Lung (tissue), 17 donors: ENCODE measurements at places on chromosomes 7 and 10. TPM values are rescaled to one million over a fixed set of nuclear protein-coding genes. Genes with fewer than 3 reads are reported as not detected.

DNA sequence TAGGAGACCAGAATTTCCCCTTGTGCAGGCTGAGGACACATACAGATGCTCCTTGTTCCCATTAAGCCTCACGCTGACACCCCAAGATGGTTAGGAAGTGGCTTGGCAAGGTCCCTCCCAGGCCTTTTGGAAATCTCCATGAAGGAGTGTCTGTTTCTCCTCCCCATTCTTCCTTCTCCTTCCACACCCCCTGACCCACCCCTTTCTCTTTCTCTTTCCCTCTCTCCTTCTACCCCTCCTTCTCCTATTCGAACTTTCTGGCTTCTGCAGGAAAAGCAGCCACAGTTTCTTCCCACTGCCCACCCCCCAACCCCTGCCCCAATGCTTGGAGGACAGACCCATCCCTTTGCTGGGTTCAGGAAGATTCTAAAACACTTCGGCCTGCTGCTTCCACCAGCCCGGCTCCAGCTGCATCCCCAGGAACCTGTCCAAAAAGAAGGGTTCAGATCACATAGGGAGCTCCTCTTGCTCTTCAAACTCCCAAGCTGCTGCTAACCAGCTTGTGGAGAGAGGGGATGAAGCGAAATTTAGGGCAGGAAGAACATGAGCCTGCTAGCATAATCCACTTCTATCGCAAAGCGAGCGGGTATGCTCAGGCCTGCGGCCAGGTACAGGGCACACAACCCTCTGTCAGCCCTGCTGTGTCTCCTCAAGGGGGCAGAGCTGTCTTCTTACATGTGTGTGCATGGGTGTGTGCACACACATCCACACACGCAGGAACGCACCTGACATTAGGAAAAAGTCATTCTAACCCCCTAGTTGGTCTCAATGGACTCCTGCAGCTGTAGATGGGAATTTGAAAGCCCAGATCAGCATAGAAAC lies 80.4 kb downstream of the PPP1R3C start:
- DNase-seq, result peak; percentile 49
- no peak overlapping the region for H3K27ac ChIP-seq
- H3K4me1 ChIP-seq, result peaks cover 15% of the 10 kb centered on the region
- H3K27me3 ChIP-seq, result no peaks in the 10 kb centered on the region

DNA sequence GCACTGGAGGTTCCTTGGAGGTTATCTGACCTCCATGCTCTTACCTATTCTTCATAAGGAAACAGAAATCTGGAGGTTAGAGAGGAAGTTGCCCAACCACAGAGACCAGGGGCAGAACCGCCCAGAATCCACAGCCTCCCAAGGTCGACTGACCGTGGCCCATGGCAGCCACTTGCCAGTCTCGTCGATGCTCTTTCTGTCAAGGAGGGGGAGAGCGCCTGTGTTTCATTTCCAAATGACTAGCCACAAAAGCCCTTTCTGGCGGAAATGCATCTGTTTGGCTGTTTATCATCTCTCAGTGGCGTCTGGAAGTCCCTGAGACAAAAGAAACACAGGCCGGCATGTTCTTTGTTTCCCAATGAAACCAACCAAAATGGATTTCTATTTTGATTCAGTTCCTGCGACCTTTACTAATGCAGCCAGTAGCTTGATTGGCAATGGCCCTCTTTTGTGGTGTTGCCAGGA lies 2.9 kb downstream of the RAMP3 start:
- no peaks in the 10 kb centered on the region for H3K36me3 ChIP-seq
- no peak overlapping the region for H3K27ac ChIP-seq
- no peak overlapping the region for H3K4me3 ChIP-seq
- no peaks in the 10 kb centered on the region for H3K27me3 ChIP-seq
- no peak for DNase-seq

- H3K4me3 ChIP-seq, result no peak overlapping the region
- no peak overlapping the region for H3K27ac ChIP-seq
- no peaks in the 10 kb centered on the region for H3K36me3 ChIP-seq
- no peak for DNase-seq
- H3K27me3 ChIP-seq, result no peaks in the 10 kb centered on the region
- peaks cover 25% of the 10 kb centered on the region for H3K4me1 ChIP-seq
These were observed 202.4 kb downstream of the CCDC3 start for GRCh38 chr10:12799144-12799543.

DNA sequence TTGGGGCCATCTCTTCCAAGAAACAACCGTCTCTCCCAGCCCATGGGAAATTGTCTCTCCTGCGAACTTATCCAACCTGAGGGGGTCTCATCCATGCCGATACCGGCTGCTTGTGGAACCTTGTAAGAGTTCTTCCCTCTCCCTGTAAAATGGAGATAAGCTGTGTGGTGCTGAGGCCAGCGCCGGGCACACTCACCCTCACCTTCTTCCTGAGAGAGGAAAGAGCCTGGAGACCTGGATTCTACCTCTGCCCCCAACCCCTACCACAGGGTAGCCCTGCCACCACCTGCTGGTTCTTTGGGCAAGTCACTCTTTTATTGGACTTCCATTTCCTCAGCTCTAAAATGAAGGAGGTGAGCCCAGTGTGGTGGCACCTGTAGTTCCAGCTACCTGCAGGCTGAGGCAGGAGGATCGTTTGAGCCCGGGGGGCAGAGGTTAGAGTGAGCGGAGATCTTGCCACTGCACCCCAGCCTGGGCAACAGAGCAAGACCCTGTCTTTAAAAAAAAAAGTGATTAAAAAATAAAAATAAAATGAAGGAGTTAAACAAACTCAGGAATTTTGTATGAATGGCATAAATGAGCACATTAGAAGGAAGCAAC lies 38.4 kb upstream of the PSAP start:
- peaks cover 2% of the 10 kb centered on the region for H3K27me3 ChIP-seq
- H3K4me3 ChIP-seq, result no peak overlapping the region
- peak overlapping the region; percentile 50 for H3K27ac ChIP-seq
- H3K4me1 ChIP-seq, result no peaks in the 10 kb centered on the region
- no peak for DNase-seq

DNA sequence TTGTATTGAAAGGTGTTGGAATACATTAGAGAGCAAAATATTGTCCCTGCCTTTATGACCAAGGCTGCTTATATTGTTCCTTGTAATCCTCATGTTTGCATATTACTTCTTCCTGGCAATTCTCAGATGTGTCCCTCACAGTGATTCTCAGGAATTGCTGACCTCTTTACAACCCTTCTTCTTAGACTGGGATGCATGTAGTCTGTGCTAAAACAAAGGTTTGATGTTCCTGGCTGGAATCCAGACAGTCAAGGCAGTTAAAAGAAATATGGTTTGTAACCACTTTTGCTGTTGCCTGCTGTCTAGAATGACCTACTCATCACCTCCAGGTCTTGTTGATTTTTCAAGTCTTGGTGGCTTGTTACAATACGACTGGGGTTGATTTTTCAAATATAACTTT lies 367.6 kb downstream of the HGF start:
- H3K27me3 ChIP-seq, result no peaks in the 10 kb centered on the region
- no peaks in the 10 kb centered on the region for H3K36me3 ChIP-seq
- no peak for DNase-seq

GRCh38 chr10:132400547-132401151 lies 3.6 kb downstream of the PWWP2B start:
- H3K36me3 ChIP-seq, result no peaks in the 10 kb centered on the region
- H3K27ac ChIP-seq, result peak overlapping the region; percentile 11
- H3K4me1 ChIP-seq, result peaks cover 40% of the 10 kb centered on the region

DNA sequence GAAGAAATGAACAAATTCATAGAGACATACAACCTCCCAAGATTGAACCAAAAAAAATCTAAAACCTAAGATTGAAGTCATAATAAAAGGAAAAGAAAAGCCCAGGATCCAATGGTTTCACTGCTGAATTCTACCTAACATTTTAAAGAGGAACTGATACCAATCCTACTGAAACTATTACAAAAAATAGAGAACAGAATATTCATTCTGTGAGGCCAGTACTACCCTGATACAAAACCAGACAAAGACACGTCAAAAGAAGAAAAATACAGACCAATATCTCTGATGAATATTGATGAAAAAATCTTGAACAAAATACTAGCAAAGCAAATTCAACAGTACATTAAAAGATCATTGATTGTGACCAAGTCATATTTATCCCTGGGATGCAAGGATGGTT lies 128.5 kb upstream of the STEAP1 start:
- no peak for DNase-seq
- no peaks in the 10 kb centered on the region for H3K27me3 ChIP-seq
- H3K4me3 ChIP-seq, result no peak overlapping the region
- H3K36me3 ChIP-seq, result no peaks in the 10 kb centered on the region
- no peak overlapping the region for H3K27ac ChIP-seq

GRCh38 chr10:79346388-79347225 lies 662 bp upstream of the PPIF start:
- H3K27me3 ChIP-seq, result no peaks in the 10 kb centered on the region
- H3K36me3 ChIP-seq, result peaks cover 2% of the 10 kb centered on the region
- no peak overlapping the region for H3K27ac ChIP-seq
- no peaks in the 10 kb centered on the region for H3K4me1 ChIP-seq
- peak; percentile 13 for DNase-seq

DNA sequence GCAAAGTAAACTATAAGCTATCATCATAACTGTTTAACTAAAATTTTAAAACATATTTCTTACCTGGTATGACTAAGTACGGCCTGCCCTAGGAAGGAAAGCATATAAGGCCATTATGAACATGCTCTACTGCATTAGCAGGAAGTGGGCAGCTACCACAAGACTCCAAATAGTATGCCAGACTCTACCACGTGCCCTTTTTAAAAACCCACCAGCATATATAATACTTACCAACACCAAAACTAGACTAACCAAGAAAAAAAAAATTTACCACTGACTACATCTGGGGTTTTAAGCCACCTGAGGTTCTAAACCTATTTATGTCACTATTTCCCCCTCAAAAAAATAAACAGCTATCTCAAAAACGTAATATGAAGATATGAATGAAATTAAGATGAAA lies 30.1 kb downstream of the NUDCD3 start:
- peaks cover 9% of the 10 kb centered on the region for H3K4me1 ChIP-seq
- H3K27me3 ChIP-seq, result no peaks in the 10 kb centered on the region
- no peak overlapping the region for H3K27ac ChIP-seq
- no peak overlapping the region for H3K4me3 ChIP-seq

DNA sequence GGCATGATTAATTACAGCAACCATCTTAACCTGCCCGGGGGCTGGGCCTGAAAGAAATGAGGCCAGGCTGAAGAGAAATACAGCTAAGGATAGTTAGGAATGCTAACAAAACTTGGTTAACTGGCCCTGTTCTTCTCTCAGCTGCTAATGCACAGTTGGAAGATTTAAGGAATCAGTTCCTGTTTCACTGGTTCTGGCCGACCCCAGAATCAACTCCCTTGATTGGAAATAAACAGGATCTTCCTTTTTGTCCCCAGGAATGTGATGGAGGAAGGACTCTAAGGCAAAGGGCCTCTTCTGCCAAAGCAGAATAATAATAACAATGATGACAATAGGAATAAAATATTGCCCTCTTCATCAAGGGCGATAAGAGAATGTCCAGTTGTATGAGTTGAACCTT lies 3.5 kb upstream of the LRMDA start:
- peak; percentile 71 for DNase-seq
- no peaks in the 10 kb centered on the region for H3K36me3 ChIP-seq
- no peak overlapping the region for H3K27ac ChIP-seq
- H3K4me1 ChIP-seq, result peaks cover 9% of the 10 kb centered on the region
- no peaks in the 10 kb centered on the region for H3K27me3 ChIP-seq

DNA sequence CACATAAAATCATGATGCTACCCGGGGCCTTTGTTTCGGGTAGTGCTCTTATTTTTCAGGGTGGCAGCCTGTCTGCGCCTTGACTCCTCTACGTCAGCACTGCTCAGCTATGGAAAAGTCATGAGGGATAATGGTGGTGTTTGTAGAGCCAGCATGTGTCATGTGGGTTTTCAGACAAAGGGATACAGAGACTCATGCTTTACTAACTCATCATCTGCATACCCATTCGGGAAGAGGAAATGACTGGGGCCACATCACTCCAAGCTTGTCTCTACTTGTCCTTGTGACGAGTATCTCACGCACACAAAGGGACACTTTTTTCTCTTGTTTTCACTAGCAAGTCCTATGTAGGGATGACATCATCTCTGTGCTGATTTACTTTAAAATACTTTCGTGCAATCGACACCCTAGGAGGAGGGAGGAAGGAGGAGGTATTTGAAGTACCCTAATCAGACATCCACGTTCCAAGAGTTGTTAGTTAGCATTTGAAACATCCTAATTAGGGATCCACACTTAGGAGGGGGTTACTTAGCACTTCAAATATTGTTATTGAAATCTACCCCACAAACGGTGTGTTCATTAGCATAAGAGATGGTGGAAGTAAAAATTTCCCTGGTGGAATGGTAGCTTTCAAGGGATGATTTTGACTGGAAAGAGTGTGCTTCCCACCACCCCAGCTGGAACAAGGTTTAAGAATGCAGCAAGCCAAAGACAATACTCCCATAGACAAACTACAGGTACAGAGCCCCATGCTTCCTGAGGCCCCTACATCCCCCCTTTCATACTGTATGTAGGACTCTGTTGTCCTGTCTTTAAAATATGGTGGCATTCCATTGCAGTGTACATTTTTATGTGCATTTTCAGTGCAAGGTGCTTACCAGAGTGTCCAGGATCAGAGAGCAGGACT lies 52.0 kb downstream of the THNSL1 start:
- H3K4me1 ChIP-seq, result peaks cover 4% of the 10 kb centered on the region
- no peak overlapping the region for H3K4me3 ChIP-seq
- no peaks in the 10 kb centered on the region for H3K36me3 ChIP-seq
- no peak for DNase-seq
- no peaks in the 10 kb centered on the region for H3K27me3 ChIP-seq

DNA sequence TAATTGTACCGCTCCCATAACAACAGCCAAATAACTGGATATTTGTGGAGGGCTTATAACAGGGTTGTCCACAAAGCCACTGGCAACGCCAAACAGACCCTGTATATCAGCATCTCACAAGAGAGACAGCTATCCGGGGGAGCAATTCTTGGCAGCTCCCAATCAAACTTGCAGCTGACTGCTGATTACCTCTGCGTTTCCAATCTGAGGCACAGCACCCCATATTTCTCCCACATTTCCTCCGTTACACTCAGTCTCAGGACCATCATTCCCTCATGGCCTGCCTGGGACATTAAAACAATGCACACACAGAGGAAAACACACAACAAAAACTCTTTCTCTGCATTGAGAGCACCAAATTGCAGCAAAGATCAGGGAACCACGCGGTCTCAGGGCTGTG lies 67.8 kb upstream of the SDK1 start:
- H3K27me3 ChIP-seq, result no peaks in the 10 kb centered on the region
- no peaks in the 10 kb centered on the region for H3K4me1 ChIP-seq
- no peaks in the 10 kb centered on the region for H3K36me3 ChIP-seq
- no peak overlapping the region for H3K4me3 ChIP-seq

GRCh38 chr7:114212721-114213429 lies 201.7 kb upstream of the FOXP2 start:
- no peaks in the 10 kb centered on the region for H3K36me3 ChIP-seq
- no peak overlapping the region for H3K4me3 ChIP-seq
- no peak overlapping the region for H3K27ac ChIP-seq
- H3K4me1 ChIP-seq, result no peaks in the 10 kb centered on the region
- peak; percentile 12 for DNase-seq

Gene COL26A1
- total RNA-seq, result 4.7 TPM

Gene MRLN
- 0.98 TPM for total RNA-seq

Gene NUTM2E
- 1.1 TPM for total RNA-seq

Gene SLC26A5
- 1.1 TPM for total RNA-seq
